ENCODE measurements at places on chromosomes 7 and 10. TPM values are rescaled to one million over a fixed set of nuclear protein-coding genes. Genes with fewer than 3 reads are reported as not detected.

Gene CTAGE15
- total RNA-seq: not detected

Gene ABCA13
- 0.13 TPM for total RNA-seq

Gene LBX1
- not detected for total RNA-seq

Gene FANK1
- 4.8 TPM for total RNA-seq

Gene INMT
- total RNA-seq: 0.65 TPM

Gene SORCS3
- not detected for total RNA-seq

Gene TMEM273
- total RNA-seq: not detected

Gene PROSER2
- total RNA-seq: 8.1 TPM

Gene ARHGAP22
- 41.2 TPM for total RNA-seq

Gene SCART1
- total RNA-seq: 3.4 TPM

Gene MEOX2
- total RNA-seq: 15.0 TPM

Gene KAZALD1
- total RNA-seq: 54.2 TPM

Gene ADK
- total RNA-seq: 110 TPM

Gene AKR1C2
- total RNA-seq: 139 TPM

Gene STEAP1
- total RNA-seq: 55.5 TPM

Gene H2AZ2
- total RNA-seq: 157 TPM

Gene CYP26A1
- total RNA-seq: not detected

Gene C7orf33
- not detected for total RNA-seq

Gene MMRN2
- total RNA-seq: 5.2 TPM

Gene PBLD
- total RNA-seq: 34.9 TPM

Gene ANKRD61
- not detected for total RNA-seq

Gene PRKG1
- 16.5 TPM for total RNA-seq

Gene CASD1
- total RNA-seq: 24.3 TPM

Gene CYP26C1
- total RNA-seq: 0.26 TPM

Gene PTEN
- total RNA-seq: 142 TPM

Gene NUTM2A
- total RNA-seq: 0.39 TPM

Gene GARS1
- 223 TPM for total RNA-seq

Gene GTPBP10
- 34.8 TPM for total RNA-seq

Gene CCL24
- not detected for total RNA-seq

Gene PLEKHA1
- total RNA-seq: 31.1 TPM

Gene HECW1
- 12.9 TPM for total RNA-seq

Gene EXOSC1
- total RNA-seq: 44.2 TPM

Gene ERVW-1
- not detected for total RNA-seq

Gene MMP21
- not detected for total RNA-seq

Gene MBL2
- total RNA-seq: not detected

Gene COPS6
- 72.5 TPM for total RNA-seq

Gene HOXA10
- total RNA-seq: 30.6 TPM
